ENCODE measurements at places on chromosomes 7 and 10.
A peak's percentile ranks its signal among the peaks of the same experiment; 100 is the strongest.

DNA sequence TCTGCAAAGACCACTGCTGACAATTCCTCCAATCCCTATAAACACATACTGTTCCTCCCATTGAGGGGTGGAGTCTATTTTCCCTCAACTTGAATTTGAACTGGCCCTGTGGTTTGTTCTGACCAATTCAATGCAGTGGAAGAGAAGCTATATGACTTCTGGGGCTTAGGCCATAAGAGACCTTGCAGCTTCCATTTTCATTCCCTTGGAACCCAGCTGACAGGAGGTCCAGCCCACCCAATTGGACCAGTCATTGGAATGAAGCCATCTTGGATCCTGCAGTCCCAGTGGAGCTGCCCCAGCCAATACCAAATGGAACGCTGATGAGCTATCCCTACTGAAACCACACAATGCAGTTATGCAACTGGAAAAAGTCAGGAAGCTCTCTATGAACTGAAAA lies 8.9 kb upstream of the TMED4 start:
- DNase-seq = no peak

GRCh38 chr7:128417071-128417470 lies 7.3 kb upstream of the IMPDH1 start:
- no peak for DNase-seq

DNA sequence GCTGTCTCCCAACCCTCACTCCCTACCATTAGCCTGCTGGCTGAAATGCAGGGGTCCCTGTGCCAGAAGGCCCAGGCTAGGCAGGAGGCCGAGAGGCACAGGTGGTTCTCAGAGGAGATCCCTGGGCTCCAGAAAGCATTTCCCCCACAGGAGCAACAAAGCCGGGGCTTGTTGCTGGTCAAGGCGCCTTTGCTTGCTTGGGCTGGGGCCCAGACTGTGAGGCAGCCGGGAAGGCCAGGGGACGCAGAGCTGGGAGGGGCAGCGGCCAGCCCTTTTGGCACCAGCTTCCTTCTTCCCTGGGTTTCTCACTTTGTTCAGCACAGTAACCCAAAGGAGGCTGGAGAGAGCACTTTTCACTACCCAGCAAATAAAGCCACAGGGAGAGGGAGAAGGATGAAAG lies 48.6 kb downstream of the FBXW4 start:
- DNase-seq = no peak

GRCh38 chr10:111034598-111035310 lies 42.1 kb upstream of the ADRA2A start:
- no peak for DNase-seq

DNA sequence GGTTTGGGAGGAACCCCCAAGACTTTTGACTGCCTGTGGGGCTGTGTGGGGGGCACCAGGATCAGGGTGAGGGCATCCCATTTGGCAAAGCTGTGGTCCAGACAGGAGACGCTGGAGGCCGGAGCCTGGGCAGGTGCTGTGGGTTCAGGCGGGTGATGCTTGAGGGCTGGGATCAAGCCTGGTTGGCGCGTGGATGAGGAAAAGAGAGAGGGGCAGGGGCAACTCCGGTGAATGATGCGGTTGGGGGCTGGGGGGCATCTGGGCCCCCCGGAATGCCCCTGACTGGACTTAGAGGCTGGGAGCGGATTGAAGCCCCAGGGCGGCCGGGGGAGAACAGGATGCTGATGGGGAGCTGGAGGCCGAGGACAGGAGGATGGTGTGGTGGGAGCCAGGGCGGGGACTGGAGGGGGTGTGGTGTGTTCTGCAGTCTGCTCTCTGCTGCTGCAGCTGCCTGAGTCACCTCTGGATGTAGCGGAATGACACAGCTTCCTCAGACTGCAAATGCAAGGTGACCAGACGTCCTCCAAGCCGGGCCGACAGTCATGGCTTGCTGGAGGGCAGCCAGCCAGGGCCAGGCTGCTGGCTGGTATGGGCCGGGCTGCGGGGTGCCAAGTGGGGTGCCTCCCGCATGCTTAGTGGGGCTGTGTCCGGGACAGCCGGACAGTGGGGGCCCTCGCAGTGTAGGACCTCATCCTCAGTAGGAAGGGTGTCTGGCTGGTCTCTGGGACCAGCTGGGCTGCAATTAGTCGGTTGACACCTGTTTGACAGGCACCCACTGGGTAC lies 3.2 kb downstream of the MAFK start:
- peak; percentile 50 for DNase-seq

GRCh38 chr10:24958091-24958720 lies 5.8 kb upstream of the PRTFDC1 start:
- no peak for DNase-seq

DNA sequence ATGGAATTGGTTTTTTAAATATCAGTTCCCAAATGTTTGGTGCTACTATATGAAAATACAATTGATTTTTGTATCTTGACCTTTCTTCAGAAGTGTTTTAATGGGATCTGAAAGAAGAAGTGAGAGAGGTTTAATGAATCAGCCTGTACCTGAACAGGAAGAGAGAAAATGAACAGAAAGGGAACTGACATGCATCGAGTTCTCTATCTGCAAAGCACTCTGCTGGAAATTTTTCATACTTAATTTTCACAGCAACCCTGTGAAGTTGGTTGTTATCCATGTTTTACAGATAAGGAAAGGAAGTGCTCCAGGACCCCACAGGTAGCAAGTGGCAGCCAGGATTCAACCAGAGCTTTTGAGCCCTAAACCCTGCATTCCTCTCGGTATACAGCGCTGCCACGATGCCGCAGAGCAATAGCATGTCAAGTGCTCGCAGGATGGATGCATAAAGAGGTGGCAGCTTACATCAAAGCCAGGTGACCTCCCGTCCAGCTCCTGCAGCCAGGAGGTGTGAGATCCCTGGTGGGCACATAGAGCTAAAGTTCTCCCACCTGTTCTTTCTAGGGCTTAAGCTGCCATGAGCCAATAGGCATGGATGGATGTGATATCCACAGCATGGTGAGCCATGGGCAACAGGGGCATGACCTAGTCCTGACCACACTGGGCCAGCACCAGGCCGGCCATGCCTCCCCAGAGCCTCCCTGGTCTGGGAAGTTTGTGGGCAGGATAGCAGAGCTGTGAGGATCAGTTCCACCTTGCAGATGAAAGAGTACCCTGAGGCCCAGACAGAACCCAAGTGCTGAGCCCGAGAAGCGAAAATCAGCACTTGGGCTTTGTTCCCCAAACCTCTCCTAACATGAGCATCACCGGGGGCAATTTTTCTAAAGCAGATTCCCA lies 57.2 kb downstream of the CALML3 start:
- no peak for DNase-seq

- no peak for DNase-seq
Observed at GRCh38 chr10:54985732-54986131, 184.7 kb upstream of the PCDH15 start.

DNA sequence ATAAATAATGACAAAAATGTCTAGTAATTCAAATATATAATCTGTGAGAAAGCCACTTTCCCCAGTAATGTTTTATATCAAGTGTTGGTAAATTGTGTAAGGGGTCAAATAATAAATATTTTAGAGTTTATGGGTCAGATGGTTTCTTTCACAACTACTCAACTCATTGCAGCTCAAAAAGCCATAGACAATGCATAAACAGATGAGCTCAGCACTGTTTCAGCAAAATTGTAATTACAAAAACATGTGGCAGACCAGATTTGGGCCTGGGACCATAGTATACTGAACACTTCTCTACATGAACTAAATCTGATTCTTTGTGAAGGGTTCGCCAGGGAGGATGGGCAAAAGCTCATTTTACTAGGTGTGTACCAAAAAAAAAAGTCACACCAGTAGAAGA lies 460.8 kb downstream of the NRG3 start:
- no peak for DNase-seq

DNA sequence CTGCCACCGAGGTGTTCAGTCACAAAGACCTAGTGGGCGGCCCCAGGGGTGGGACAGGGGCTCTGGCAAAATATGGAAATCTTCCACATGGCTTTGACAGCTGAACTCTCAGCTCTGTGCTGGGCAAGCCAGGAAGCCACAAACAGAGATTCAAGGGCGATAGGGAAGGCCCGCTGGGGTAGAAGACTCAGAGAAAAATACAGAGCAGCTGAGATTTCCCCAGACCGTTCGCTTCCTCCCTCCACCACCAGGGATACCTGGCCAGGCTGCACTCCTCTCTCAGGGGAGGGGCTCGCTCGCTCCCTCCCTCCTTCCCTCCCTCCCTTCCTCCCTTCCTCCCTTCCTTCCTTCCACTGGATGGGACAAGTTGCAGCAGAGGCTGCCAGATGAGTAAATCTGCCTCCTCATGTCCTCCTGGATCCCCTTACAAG lies 260.5 kb downstream of the PRPF18 start:
- DNase-seq = no peak

DNA sequence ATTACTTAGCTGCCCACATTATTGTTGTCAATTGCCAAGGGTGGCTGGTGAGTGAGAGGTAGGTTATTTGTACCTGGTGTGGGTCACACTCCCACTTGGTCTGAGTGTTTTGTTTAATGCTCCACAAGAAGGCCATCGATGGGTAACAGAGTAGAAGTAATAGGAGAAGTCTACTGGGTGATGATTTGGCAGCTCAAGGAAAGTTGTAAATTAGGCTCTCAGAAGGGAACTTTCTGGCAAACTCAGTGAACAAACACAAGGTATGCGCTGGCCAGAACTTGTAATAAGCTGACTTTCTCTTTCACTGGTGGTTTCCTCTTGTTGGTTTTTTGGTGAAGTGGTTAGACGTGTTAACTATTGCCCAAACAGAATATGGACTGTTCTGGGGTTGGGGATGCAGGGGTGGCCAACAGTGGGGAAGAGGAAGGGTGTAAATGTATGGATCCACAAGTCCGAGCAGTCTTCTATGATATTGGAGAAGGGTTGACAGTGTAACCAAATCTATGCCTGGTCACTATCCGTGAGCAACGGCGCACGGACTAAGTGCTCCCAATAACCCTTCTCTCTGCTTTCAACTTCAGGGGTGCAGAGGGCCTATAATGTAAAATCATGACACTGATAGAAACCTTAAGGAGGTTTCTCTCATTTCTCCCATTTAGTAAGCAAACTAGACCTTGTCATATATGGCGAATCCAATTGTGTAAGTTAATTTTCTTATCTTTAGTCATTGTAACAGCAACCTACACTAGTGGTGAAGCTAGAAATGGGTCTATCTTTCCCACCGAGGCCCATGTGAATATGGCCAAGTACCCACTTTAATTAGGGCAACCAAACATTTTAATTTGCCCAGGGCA lies 212.8 kb downstream of the PTEN start:
- no peak for DNase-seq

DNA sequence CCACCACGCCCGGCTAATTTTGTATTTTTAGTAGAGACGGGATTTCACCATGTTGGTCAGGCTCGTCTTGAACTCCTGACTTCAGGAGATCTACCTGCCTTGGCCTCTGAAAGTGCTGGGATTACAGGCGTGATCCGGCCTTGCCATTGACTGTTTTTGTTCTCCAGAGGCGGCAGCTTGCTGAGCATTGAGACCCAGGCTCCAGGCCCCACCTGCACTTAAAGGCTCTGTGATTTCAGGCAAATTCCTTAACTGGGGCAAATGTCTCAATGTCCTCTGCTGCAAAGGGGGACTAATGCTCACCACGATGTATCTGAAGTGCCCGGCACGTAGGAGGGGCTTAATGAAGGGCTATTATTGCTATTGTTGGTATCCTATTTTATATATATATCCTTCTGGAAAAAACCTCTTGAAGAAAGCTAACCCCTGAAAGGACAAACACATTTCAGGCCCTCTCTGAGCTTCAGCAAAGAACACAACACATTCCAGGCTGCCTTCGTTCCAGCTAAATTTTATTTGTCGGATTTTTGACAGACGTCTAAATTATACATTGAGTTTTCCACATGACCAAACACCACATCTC lies 29.0 kb downstream of the TRIM8 start:
- DNase-seq = no peak

DNA sequence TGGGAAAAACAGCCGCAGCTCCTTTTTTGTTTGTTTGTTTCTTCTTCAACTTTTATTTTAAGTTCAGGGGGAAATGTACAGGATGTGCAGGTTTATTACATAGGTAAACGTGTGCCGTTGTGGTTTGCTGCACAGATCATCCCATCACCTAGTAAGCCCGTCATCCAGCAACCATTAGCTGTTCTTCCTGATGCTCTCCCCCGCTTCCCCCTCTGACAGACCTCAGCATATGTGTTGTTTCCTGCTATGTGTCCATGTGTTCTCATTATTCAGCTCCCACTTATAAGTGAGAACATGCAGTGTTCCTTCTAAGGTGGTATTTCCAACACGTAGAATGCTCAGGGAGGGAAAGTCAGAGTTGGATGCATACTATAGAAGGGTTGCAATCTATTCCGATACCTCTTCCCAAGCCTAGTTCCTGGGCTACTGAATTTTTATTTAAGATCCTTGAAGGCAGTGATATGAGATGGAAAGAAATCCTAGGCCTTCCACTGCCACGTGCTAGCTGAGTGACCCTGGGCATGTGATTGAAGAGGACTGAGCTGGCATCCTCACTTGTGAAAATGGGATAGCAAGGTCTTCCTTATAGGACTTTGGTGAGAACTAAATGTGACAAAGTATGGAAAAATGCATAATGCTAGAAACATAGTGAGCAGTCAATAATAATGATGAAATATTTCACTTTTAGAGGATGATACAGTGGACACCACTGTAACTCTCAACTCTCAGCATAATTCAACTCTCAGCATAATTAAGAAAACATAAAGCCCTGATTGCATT lies 278.5 kb downstream of the REEP3 start:
- no peak for DNase-seq

DNA sequence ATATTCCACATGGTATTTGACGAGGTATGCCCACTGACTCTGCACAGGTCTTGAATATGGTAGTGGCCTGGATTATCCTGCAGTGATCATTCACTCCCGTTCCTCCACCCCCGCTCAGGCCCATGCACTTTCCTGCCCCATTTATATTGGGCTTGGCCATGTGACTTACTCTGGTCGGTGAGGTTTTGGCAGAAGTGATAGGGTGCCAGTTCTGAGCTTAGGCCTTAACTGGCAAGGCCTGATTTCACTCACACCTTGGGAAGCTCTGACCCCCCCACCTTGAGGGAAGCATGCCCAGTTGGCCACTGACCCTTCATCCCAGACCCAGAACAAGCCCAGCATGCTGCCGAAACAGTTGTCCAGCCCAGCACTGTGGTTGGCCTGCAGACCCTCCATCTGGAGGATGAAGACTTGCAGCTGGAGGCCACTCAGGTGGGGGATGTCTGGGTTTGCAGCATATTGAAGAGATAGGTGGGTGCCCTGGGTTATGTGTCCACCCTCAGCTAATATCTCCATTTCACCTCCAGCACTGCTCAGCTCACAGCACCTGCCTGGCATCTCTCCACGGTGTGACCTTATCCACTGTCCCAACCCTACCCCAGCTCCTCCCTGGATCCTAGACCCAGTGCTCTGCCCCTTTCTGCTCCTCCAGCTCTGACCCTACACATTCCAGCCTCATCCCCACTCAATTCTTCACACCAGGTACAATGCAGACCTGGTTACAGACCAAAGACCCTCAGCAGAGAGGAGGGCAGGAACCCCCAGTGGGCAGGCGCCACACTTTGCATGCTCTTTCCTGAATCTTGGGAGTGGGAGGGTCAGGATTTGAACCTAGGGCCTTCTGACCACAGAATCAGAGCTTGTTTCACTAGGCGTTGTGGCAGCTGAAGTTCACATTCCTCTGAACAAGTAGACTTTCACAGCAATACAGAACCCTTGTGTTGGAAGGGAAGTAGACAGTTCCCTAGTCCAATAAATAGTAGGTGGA lies 138.1 kb upstream of the CHST15 start:
- peak; percentile 33 for DNase-seq

GRCh38 chr7:1458683-1459511 lies at the start of gene MICALL2:
Gene MICALL2, minus strand, starts transcription at chr7:1459470. Its CDS starts 144 bp downstream, at chr7:1459326.
- peak; percentile 32 for DNase-seq

Measured in CD4-positive, alpha-beta T cell treated with Interferon alpha-2 for 1 hour (primary cell).